ENCODE measurements at places on chromosomes 6 and 20. TPM values are rescaled to one million over a fixed set of nuclear protein-coding genes. Genes with fewer than 3 reads are reported as not detected.

Gene DDX43
- 0.77 TPM for total RNA-seq

Gene NRSN1
- total RNA-seq = not detected

Gene SERAC1
- 5.1 TPM for total RNA-seq

GRCh38 chr6:80449726-80450125, 343.3 kb downstream of the BCKDHB start:
- H3K4me1 ChIP-seq = peaks cover 6% of the 10 kb centered on the region
- no peak overlapping the region for H3K4me3 ChIP-seq
- no peaks in the 10 kb centered on the region for H3K36me3 ChIP-seq
- H3K27me3 ChIP-seq = no peaks in the 10 kb centered on the region
- H3K27ac ChIP-seq = no peak overlapping the region

GRCh38 chr6:140236732-140237131, 862.3 kb upstream of the CITED2 start:
- no peaks in the 10 kb centered on the region for H3K36me3 ChIP-seq
- no peaks in the 10 kb centered on the region for H3K4me1 ChIP-seq
- H3K4me3 ChIP-seq = no peak overlapping the region
- no peak for DNase-seq

- no peak for DNase-seq
- H3K36me3 ChIP-seq = peaks cover 13% of the 10 kb centered on the region
- no peak overlapping the region for H3K27ac ChIP-seq
- peaks cover 8% of the 10 kb centered on the region for H3K4me1 ChIP-seq
- no peaks in the 10 kb centered on the region for H3K27me3 ChIP-seq
Measured at GRCh38 chr20:37757550-37757949, 63.7 kb downstream of the CTNNBL1 start.

DNA sequence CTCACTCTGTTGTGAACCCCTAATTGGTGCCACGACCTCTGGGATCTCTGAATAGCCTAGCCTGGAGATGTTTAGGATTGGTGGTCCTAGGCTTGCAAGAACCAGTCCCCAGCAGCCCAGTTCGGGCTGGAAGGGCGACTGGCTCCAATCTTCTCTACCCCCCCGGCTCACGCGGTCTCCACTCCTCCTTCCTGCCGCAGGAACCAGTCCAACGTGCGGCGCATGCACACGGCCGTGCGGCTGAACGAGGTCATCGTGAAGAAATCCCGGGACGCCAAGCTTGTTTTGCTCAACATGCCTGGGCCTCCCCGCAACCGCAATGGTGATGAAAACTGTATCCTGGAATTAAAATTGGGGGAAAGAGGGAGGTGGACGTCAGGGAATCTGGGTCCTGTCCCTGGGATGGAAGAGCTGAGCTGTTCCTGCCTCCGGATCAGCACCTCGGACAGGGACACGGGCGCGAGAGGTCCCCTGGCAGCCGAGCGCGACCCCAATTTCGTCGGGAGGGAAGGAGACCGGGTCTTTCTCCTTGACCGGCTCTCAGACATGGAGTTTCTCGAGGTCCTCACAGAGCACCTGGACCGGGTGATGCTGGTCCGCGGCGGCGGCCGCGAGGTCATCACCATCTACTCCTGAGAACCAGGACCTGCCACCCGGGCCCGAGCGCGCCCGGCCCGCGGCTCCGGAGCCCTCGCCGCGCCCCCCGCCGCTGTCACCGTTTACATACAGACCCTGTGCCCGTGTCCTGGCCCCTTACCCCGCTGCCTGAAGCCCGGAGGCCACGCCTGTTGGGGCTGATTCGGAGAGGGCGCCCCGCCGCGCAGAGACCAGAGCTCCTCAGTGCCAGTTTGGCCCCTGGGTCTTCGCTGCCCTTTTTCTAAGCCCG, 28.2 kb downstream of the SLC12A5 start:
- H3K4me1 ChIP-seq = peaks cover 30% of the 10 kb centered on the region
- peaks cover 29% of the 10 kb centered on the region for H3K27me3 ChIP-seq
- DNase-seq = peak; percentile 43
- H3K36me3 ChIP-seq = peaks cover 21% of the 10 kb centered on the region
- no peak overlapping the region for H3K27ac ChIP-seq

Measured in activated CD8-positive, alpha-beta memory T cell treated with anti-CD3 and anti-CD28 coated beads, Interleukin-2, amount 10 ng/mL, durations not matched to agents 7 days and 5 days (primary cell).